GM12891 (cell line): ENCODE measurements at places on chromosomes 13 and 19.

DNA sequence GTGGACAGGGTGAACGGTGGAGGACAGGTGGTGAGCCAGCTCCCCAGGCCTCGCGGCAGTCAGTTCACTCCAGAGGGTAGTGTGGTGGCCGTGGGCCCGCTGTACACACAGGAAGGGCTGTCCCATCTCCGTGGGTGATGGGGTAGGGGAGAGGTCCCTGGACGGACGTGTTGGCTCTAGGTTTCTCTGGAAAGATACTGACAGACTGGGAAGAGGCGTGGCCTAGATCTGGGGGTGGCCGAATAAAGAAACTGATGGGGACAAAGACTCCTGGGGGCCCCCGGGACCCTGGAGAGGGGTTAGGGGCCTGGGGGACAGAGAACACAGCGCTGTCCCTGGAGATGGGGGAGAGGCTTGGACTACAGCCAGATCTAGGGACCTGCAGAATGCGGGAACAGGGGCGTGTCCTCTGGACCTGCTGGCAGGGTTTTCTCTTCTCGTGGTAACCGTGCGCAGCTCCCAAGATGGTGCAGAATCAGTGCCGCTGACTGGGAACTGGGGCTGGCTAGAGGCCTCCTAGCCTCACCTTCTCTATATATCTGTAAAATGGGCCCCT lies 4.0 kb upstream of the PRAM1 start:
- DNase-seq: no peak

GRCh38 chr13:94325650-94326049 lies 153.8 kb downstream of the DCT start:
- no peak for DNase-seq

DNA sequence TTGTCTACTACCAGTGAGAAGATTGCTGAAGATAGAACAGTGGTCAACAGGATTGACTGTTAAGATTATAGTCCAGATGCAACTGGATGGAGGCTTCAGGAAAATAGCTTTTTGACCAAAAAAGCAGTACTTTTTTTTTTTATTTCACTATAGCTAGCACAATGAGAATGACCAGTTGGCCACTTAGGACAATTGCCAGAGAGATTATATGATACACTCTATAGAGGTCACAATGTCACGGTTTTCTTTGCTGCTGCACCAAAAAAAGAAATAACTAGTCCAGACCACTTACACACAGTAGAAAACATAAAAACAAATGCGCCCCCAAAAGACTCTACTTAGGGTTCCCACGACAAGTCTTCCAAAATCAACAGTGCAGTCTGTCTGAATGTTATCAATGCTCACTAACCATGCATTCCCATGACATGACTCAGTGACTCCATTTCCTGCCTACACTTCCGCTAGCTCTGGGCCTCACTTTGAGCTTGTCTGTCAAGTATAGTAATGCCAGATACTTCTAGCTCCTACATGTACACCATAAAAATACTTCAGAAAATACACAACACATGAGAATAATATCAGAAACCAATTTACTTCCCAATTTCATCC lies 209.1 kb upstream of the STARD13 start:
- no peak for DNase-seq

GRCh38 chr19:45774765-45775164 lies 5.7 kb upstream of the SIX5 start:
- no peak for DNase-seq

DNA sequence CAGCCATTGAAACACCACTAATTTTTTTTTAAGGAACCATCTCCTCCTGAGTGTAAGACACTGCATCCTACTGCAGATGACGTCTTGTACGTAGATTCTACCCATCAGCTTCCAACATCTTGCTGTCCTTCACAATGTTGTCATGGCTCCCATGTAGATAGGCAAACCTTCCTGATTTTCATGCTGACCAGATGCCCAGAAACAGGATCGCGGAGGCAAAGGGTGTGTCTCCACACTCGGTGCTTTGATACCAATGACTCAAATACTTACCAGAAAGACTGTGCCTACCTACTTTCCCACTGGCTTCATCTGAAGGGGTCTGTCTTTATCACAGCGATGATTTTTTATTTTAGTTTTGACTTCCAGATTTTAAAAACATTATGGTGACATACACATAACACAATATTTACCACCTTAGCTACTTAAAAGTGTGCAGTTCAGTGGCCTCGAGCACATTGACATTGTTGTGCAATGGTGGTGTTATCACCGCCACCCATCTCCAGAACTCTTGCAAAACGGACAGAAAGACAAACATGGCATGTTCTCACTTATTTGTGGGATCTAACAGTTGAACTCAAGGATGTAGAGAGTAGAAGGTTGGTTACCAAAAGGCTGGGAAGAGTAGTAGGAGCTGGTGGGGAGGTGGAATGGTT lies 94.0 kb upstream of the PEG3 start:
- DNase-seq: no peak

GRCh38 chr13:50518131-50518530 lies 325.4 kb downstream of the DLEU7 start:
- DNase-seq: no peak

GRCh38 chr13:67139551-67139950 lies 90.6 kb downstream of the PCDH9 start:
- DNase-seq: no peak

DNA sequence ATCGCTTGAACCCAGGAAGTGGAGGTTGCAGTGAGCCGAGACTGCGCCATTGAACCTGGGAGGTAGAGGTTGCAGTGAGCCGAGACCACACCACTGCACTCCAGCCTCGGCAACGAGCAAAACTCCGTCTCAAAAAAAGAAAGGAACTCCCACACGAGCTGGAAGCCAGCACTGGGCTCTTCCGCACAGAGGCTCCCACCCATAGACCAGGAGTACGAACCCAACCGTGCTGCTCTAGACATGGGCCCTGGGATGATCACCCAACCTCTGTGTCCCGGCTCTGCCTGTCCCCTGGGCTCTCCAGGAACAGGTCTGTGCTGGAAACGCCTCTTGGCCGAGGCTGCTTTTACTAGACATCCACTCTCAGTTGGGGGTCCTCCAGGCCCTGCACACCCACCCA lies 12.0 kb downstream of the DOT1L start:
- DNase-seq: no peak
